ENCODE measurements at places on chromosomes 1 and 21. TPM values are rescaled to one million over a fixed set of nuclear protein-coding genes. Genes with fewer than 3 reads are reported as not detected.
A peak's percentile ranks its signal among the peaks of the same experiment; 100 is the strongest.

DNA sequence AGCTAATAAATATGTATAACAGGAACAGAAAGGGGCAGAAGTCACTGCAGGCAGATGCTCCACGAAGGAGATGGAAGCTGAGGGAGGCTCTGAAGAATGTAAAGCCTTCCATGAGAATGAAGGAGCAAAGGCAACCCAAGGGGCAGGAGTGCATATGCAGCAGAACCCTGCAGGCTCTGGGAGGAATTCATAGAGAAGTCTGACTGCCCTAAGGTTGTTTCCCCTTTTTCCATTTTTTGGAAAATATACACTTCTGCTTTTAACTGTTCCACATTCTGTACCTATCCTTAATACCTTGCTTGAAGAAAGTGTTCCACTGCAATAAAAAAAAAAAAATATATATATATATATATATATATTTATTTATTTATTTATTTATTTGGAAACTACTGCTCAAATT lies 69.6 kb downstream of the CD34 start:
- ATAC-seq: no peak

DNA sequence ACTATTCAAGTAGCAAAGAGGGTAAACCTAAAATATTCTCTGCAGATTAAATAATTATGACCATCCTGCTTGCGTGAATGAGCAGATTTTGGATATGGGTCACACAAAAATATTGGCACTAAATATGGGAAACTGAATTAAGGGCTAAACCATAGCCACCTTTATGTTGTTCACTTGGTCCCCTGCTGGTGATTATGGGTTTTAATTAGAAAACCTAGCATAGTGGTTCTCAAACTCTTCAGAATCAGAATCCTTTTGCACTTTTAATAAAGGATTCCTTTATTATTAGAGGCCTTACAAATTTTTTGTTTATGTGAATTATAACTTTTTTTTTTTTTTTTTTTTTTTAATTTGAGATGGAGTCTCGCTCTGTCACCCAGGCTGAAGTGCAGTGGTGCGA lies 38.5 kb upstream of the ZNHIT6 start:
- ATAC-seq: no peak

DNA sequence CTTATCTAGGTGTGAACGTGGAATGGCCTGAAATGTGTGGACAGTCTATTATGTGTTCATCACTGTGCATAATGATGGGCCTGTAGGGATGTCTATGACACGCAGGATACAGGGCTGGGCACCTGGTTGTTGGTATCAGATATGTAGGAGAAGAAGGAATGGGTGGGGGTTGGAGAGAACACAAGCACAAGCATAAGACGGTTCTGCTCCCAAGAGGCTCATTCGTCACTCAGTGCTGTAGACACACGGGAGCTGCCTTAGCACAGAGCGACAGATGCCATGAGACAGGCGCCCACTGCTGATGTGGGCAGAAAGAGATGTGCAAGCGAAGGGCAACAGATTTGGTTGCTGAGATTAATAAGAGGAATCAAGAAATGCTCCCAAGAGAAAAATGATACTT lies 256.2 kb downstream of the DISC1 start:
- no peak for ATAC-seq

DNA sequence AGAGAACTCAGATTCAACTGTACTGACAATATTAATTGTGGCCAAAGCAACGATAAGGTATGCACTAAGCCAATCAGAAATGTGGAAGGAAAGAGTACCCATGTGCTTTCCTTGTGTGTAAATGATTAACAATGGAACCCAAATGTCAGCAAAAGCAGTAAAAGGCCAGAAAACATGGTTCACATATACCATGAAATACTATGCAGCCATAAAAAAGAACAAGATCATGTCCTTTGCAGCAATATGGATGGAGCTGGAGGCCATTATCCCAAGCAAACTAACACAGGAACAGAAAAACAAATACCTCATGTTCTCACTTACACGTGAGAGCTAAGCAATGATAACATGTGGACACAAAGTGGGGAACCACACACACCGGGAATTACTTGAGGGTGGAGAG lies 78.5 kb downstream of the SUSD4 start:
- no peak for ATAC-seq

DNA sequence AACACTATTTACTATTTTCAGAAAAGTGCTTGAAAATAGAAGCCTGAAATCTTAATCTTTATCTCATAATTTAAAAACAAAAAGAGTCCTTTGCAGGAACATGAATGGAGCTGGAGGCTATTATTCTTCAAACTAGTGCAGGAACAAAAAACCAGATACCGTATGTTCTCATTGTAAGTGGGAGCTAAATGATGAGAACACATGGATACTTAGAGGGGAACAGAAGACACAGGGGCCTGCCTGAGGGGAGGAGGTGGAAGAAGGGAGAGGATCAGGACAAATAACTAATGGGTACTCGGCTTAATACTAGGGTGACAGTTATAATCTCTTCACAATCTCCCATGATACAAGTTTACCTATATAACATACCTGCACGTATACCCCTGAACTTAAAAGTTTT lies 176.3 kb downstream of the SDCCAG8 start:
- no peak for ATAC-seq

DNA sequence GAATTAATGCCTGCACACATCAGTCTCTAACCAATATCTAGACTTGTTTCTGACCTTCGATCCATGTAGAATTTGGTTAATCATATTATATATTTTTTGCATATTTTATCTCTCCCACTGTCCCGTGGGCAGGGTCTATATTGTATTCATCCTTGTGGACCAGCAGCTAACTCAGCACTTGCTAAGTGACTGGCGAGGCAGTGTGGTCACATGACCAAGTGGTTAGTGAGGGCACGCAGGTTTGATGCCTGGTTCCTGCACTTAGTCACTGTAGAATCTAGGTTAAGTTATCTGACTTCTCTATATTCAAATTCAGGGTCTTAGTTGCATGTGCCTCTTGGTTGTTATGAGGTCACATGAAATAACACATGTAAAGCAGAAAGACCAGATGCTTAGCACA lies 120.5 kb downstream of the UBE2U start:
- ATAC-seq: no peak

DNA sequence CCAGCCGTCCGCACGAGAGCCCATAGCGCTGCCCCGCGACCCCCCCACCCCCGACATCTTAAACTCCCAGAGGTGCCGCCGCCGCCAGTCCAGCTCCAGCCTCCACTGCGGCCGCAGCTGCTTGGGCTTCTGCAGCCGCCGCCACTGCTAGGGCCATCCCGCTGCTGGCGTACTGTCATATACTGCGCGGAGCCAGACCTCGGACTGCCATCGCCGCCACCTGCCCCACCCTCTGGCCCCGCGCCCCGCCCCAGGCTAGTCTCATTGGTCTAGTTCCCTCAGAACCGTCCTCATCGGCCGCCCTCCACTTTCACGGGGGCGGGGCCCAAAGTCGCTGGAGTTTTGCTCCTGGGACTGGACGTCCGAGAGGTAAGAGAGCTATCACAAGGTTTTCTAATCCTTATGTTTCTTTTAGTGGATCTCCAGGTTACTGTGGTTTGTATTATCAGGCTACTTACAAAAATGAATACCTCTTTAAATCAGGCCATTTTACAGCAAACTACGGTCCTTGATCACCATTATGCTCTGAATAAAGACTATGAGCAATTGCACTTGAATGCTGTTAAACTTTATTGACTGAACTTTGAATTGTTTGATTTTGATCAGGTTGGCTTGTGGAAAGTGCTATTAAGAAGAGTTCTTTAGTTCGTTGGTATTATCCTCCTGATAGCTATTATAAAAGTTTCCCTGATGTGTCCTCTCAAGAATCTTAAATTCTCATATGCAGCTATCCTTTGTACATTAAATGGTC lies 2.8 kb upstream of the CD1D start:
- peak; percentile 97 for ATAC-seq

GRCh38 chr1:41975121-41975520 lies 56.4 kb upstream of the HIVEP3 start:
- ATAC-seq: no peak

DNA sequence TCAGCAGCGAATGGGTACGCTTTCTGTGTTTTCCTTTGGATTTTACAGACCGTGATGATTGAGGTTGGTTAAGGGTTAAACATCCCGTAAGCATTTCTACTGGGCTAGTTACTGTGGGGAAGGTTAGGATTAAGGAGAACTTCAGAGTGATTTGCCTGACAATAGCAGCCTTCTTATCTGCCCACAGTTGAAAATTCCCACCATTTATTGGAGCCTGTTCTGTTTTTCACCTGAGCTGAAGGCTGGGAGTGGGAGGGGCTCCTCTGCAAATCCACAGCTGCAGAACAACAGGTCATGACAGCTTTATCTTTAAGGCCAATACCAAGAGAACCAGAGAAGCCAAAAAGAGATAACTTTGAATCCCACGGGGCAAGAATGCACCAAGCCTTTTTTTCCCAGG lies 168.6 kb downstream of the KAZN start:
- ATAC-seq: no peak

DNA sequence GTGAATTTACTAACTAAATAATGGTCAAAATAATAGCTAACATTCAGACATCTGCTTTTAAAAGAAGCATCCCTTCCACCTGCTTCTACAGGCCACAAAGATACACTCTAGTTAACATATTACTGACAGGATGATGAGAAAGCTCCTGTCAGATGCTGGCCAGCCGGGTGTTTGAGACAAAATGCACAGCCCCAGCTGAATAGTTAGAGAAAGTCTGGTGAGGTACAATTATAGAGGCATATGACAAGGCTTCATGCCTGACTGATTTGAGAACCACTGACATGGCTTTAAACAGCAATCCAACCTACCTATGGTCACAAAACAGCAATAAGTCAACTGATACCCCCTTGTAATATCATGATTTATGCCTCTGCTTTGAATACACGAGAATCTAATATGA lies 137.0 kb downstream of the DENND1B start:
- ATAC-seq: peak; percentile 76

GRCh38 chr1:204544321-204544720 lies 28.1 kb downstream of the MDM4 start:
- ATAC-seq: no peak

- no peak for ATAC-seq
Measured at GRCh38 chr21:38054334-38054733, 138.1 kb upstream of the KCNJ6 start.

- ATAC-seq: no peak
Measured at GRCh38 chr1:207076181-207076955, 12.3 kb upstream of the C4BPB start.

- no peak for ATAC-seq
Measured at GRCh38 chr1:237528545-237528944, 362.2 kb downstream of the ZP4 start.

DNA sequence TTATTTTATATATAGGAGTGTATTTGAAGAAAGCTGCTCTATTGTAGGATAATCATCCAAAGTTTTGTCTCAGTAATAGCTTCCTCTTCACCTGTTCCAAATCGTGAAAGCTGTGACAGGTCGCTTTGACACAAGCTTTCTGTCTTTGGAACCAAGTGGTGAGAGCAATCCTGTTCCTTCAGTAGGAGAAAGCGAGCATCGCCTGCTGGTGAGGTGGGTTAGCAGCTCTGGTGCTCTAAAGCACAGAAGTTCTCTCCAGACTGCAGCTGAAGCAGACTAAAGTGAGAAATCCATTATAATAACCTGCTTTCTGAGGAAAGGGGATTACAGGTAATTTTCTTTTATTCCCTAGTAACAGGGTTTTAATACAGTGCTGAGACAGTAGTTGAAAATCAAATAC lies 803.8 kb downstream of the ADGRL2 start:
- no peak for ATAC-seq

- no peak for ATAC-seq
Measured at GRCh38 chr1:91948501-91949355, 473 bp upstream of the BRDT start.

GRCh38 chr1:160548960-160549664 lies 26.1 kb upstream of the SLAMF6 start:
- ATAC-seq: no peak

PTPN7 gene
- total RNA-seq: 0.50 TPM

ADORA3 gene
- 0.93 TPM for total RNA-seq

LIN28A gene
- 8.3 TPM for total RNA-seq

FCGR2B gene
- 0.18 TPM for total RNA-seq

All from motor neuron (in vitro differentiated cells).